ENCODE measurements at places on chromosomes 11 and 22. TPM values are rescaled to one million over a fixed set of nuclear protein-coding genes. Genes with fewer than 3 reads are reported as not detected.
A peak's percentile ranks its signal among the peaks of the same experiment; 100 is the strongest.

SAA4 gene
- total RNA-seq, result not detected

DNA sequence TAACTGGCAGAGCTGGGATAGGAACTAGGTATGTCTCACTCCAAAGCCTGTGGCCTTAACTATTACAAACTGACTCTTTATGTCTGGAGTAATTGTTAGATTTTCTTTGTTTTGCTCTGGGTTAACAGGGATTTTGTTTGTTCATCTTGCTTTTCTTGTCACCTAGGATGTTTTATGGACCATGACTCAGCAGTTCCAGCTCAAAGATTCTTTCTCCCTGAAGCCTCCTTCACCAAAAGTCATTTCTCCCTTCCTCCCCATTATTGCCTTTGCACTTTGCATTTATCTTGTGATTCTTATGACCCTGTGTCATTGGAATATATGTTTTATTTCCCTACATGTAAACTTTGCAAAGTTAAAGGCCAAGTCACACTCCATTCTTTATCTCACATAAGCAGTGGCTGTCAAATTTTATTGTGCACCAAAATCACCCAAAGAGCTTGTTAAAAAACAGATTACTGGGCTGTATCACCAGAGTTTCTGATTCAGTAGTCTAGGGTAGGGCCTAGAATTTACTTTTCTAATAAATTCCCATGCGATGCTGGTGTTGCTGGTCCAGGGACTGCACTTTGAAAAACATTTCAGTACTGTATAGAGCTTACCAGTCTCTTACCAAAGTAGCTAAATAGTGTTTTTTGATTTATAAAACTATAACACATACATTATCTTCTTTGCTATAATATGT is 327.7 kb downstream of the DLG2 start:
- H3K4me1 ChIP-seq, result no peaks in the 10 kb centered on the region
- no peak overlapping the region for H3K4me3 ChIP-seq
- H3K36me3 ChIP-seq, result no peaks in the 10 kb centered on the region
- H3K27ac ChIP-seq, result no peak overlapping the region

- peaks cover 47% of the 10 kb centered on the region for H3K27me3 ChIP-seq
- no peak for DNase-seq
- no peak overlapping the region for H3K27ac ChIP-seq
- no peak overlapping the region for H3K4me3 ChIP-seq
Observed at GRCh38 chr11:36362902-36363301, 66.8 kb downstream of the PRR5L start.

- DNase-seq, result no peak
- H3K4me3 ChIP-seq, result no peak overlapping the region
- no peaks in the 10 kb centered on the region for H3K27me3 ChIP-seq
- no peak overlapping the region for H3K27ac ChIP-seq
Observed at GRCh38 chr11:128766591-128767081, 72.8 kb downstream of the FLI1 start.

GRCh38 chr11:75721852-75722668 is 4.4 kb downstream of the MOGAT2 start:
- peaks cover 2% of the 10 kb centered on the region for H3K4me1 ChIP-seq
- H3K36me3 ChIP-seq, result no peaks in the 10 kb centered on the region
- peaks cover 3% of the 10 kb centered on the region for H3K27me3 ChIP-seq
- DNase-seq, result no peak
- H3K4me3 ChIP-seq, result no peak overlapping the region

DNA sequence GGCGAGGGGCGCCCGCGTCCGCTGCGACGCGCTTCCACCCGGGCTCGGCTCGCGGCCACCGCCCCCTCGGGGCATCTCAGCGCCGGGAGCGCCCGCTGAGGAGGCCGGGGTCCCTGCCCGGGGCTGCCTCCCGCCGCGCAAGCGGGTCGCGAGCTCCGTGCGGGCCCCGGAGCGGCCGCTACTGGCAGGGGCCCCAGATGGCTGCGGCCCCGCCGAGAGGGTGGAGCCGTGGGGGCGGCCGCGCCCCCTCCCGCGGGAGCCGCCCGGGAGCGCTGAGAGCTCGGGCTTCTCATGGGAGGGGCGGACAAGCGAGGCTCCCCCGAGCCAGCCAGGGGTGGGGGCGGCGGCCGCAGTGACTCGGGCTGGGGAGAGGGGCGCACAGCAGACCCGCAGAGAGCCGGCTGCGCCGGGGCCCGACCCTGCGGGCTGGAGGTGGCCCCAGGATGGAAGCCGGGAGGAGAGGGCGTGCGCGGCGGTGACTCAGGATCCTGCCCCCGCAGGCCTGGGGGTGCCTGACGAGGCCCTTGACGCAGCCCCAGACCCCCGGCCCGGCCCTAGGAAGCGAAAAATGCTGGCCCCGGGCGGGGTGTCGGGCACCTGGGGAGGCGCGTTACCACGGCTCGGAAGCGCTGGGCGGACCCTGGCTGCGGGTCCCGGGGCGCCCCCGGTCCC is 603 bp upstream of the ZFTA start:
- H3K27ac ChIP-seq, result no peak overlapping the region
- H3K36me3 ChIP-seq, result no peaks in the 10 kb centered on the region
- peaks cover 30% of the 10 kb centered on the region for H3K27me3 ChIP-seq
- no peak overlapping the region for H3K4me3 ChIP-seq
- DNase-seq, result peak; percentile 32

DNA sequence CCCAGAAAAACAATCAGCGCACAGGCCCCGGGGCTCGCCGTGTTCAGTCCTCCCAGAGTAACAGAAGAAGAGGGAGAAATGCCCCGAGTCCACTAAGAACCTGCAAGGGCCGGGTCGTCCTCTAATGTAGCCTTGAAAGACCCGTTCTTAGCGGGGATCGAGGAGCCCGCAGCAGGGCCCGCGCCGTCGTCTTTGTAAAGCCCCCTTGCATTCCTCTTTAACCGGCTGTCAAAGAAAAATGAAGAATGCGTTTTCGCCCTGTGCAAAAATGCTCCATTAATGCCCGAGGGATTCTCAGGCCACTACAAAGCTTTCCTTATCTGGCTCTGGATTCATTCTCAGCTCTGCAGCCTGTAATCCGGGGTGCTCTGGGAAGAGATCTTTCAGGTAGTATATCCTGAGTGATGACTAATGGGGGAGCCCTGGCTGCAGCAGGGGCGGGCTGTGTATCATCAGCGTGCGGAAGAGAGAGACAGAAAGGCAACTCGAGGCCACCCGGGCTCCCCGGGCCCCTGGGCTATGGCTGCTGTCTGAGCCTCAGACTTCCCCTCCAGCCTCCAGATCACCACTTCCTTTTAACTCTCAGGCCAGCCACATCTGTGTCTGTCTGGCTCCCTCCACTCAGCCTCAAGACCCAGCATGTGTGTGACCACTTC is 78.2 kb downstream of the FBLN1 start:
- no peaks in the 10 kb centered on the region for H3K27me3 ChIP-seq
- no peak overlapping the region for H3K27ac ChIP-seq
- no peak overlapping the region for H3K4me3 ChIP-seq
- no peaks in the 10 kb centered on the region for H3K36me3 ChIP-seq
- peaks cover 20% of the 10 kb centered on the region for H3K4me1 ChIP-seq

TRIM49 gene
- total RNA-seq, result not detected

TNNI2 gene
- not detected for total RNA-seq

OR2D2 gene
- total RNA-seq, result not detected

DNA sequence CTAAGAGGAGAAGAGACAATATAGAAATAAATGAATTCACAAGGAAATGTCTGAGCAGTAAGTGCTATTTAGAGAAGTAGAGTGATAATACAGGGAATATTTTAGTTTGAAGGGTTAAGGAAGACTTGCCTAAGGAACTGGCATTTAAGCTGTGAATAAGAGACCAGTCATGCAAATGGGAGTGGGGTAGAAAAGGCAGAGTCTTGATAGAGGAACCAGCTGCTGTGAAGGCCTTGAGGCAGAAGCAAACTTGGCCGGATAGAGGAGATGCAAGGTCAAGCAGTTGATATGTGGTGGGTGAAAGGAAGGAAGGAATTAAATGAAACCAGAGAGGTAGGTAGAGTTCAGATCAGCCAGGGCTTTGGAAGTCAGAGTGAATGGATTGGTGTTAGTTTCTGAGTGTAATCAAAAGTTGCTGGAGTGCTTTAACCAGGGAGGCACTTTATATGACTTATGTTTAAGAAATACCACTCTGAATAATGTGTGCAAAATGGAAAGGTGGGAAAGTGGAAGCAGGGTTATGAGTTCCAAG is 198.4 kb upstream of the SESN3 start:
- peaks cover 8% of the 10 kb centered on the region for H3K27me3 ChIP-seq
- no peak overlapping the region for H3K4me3 ChIP-seq
- DNase-seq, result no peak
- peaks cover 11% of the 10 kb centered on the region for H3K4me1 ChIP-seq

- peaks cover 7% of the 10 kb centered on the region for H3K27me3 ChIP-seq
- DNase-seq, result no peak
- no peak overlapping the region for H3K4me3 ChIP-seq
- no peaks in the 10 kb centered on the region for H3K36me3 ChIP-seq
- no peak overlapping the region for H3K27ac ChIP-seq
- H3K4me1 ChIP-seq, result peaks cover 5% of the 10 kb centered on the region
Observed at GRCh38 chr11:66981976-66982578, 7.0 kb downstream of the C11orf86 start.

GRCh38 chr22:39475337-39475736 is 18.5 kb downstream of the MGAT3 start:
- H3K36me3 ChIP-seq, result peaks cover 2% of the 10 kb centered on the region
- no peak overlapping the region for H3K27ac ChIP-seq
- no peak overlapping the region for H3K4me3 ChIP-seq
- no peaks in the 10 kb centered on the region for H3K27me3 ChIP-seq
- H3K4me1 ChIP-seq, result peaks cover 27% of the 10 kb centered on the region

DNA sequence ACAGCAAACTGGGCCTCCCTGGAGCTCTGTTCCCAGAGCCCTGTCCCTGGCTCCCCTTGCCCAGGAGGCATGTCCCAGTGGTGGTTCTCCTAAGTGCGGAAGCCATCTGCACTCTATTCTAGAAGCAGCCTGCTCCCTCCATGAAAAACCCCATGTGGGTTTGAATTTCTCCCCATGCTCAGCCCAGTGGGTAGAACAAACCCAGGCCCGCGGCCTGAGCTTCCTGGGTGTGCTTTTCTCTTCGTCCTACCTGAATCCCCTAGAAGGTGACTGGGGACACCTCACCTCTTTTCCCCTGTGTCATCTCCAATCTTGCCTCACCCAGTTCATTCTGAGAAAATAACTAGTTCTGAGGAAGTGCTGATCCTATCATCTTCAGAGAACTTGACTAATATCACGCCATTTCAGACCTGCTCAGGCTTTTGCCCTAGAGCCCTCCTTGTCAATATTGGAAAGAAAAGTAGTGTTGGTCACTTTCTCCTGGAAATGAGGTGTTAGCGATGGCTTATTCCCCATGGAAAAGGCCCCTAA is 15.9 kb downstream of the IL10RA start:
- peak overlapping the region; percentile 72 for H3K4me3 ChIP-seq
- peaks cover 83% of the 10 kb centered on the region for H3K36me3 ChIP-seq
- H3K27me3 ChIP-seq, result no peaks in the 10 kb centered on the region
- H3K4me1 ChIP-seq, result peaks cover 100% of the 10 kb centered on the region
- peak; percentile 87 for DNase-seq
- H3K27ac ChIP-seq, result peak overlapping the region; percentile 98

DNA sequence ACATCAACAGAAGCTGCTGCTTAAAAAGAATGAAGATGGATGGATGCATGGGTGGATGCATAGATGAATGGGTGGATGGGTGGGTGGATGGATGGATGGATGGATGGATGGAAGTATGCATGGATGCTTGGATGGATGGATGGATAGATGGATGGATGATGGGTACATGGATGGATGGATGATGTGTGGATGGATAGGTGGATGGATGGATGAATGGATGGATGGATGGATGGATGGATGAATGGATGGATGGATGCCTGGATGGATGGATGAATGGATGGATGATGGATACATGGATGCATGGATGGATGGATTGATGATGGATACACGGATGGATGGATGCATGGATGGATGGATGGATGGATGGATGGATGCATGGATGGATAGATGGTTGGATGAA is 110.8 kb downstream of the LDLRAD3 start:
- no peak for DNase-seq
- H3K27ac ChIP-seq, result no peak overlapping the region
- H3K27me3 ChIP-seq, result peaks cover 2% of the 10 kb centered on the region
- no peaks in the 10 kb centered on the region for H3K4me1 ChIP-seq
- no peaks in the 10 kb centered on the region for H3K36me3 ChIP-seq

Measured in activated CD8-positive, alpha-beta T cell treated with anti-CD3 and anti-CD28 coated beads, Interleukin-2, amount 10 ng/mL, durations not matched to agents 7 days and 5 days (primary cell).